ENCODE measurements at places on chromosomes 6 and 20.

DNA sequence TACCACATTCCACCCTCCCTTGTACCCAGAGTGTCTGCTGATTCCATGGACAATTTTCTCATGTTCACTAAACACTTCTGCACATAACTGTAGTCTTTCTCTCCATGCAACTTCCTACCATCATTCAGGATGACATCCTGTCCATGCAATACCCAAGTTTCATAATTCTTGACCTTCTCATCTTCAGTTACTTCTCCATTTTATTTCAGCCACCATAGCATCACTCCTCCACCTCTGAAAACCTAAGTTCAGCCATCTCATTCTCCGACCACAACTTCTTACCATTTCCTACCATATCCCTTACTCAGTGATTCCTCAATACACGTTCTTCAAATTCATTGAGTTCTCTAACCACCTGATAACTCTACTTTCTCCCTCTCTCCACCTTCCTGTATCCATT lies 216.5 kb upstream of the TENT5A start:
- no peak for ATAC-seq

DNA sequence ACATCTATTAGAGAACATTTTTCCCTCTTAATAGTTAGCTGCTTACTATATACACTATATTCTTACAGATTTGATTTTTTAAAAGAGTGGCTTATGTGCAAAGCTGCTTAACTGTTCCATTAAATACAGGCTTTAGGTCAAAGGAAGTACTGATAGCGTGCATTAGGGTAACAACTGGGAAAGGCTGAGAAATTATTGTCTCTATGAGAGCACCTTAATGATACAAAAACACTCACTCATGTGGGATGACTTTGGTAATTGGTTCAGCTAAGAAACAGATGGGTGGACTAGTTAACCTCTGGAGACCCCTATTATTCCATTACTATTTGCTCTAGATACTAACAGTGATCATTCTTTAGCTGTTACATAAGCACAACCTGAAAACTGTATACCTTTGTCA lies 4.0 kb downstream of the DCDC2 start:
- no peak for ATAC-seq

DNA sequence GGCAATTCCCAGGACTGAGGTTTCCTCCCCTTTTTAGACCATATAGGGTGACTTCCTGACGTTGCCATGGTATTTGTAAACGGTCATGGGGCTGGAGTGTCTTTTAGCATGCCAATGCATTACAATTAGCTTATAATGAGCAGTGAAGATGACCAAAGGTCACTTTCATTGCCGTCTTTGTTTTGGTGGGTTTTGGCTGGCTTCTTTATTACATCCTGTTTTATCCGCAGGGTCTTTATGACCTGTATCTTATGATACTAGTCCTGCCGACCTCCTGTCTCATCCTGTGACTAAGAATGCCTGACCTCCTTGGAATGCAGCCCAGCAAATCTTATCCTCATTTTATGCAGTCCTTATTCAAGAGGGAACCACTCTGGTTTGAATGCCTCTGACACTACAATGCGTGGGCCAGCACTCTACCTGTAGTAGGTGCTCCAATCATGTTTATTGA lies 190.1 kb downstream of the KCNQ5 start:
- peak; percentile 46 for ATAC-seq

GRCh38 chr6:118918329-118918725 lies 16.6 kb downstream of the MCM9 start:
- ATAC-seq: no peak

GRCh38 chr20:53487461-53488200 lies 106.0 kb downstream of the ZNF217 start:
- ATAC-seq: no peak

DNA sequence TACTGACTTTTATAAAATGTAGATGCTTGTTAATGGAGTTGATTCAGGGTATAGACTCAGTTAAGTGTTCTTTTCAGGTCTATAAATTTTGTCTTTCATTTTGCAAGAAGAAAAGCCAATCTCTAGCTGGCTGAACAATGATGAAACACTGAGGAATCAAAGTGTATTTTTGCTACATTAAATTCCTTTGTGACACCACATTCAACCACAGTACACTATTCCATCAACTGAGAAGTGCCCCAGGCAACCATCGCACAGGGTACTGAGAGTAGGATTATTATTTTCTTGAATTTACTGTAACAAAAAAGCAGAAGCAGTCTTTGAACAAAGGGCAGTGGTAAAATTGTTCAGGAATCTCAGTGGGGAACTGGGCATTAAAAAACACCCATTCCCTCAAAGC lies 83.6 kb downstream of the PREP start:
- no peak for ATAC-seq

DNA sequence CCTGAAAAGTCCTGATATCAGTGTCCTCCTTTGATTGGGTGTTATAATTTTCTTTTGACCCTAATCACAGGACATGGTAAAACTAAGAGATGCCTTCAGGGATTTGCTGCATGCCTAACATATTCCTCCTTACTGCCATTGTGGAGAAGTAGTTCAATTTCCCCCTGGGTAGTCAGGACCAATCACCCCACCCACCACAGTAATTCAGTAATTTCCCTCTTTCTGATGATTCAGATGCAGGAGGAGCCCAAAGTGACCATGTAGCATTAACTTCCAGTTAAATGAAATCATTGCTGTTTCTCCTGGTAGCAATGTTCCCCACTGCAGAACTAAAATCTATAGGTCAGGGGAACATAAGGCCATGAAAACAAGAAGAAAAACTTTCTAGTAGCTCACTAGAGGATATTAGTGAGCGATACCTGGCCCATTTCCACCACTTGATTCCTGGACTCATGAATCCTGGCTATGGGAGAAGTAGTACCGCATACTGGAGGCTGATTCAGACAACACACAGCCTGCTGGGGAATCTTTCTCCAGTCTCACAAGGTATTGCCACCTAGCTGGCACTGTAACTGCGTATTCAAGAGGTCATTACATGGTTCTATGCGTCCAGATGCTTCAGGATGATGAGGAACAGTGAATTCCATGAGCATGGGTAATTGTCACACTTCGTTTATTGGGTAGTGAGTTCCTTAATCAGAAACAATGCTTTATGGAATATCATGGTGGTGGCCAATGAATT lies 561.2 kb downstream of the HAO1 start:
- peak; percentile 89 for ATAC-seq

GRCh38 chr6:107665382-107665781 lies 158.7 kb downstream of the SCML4 start:
- no peak for ATAC-seq

DNA sequence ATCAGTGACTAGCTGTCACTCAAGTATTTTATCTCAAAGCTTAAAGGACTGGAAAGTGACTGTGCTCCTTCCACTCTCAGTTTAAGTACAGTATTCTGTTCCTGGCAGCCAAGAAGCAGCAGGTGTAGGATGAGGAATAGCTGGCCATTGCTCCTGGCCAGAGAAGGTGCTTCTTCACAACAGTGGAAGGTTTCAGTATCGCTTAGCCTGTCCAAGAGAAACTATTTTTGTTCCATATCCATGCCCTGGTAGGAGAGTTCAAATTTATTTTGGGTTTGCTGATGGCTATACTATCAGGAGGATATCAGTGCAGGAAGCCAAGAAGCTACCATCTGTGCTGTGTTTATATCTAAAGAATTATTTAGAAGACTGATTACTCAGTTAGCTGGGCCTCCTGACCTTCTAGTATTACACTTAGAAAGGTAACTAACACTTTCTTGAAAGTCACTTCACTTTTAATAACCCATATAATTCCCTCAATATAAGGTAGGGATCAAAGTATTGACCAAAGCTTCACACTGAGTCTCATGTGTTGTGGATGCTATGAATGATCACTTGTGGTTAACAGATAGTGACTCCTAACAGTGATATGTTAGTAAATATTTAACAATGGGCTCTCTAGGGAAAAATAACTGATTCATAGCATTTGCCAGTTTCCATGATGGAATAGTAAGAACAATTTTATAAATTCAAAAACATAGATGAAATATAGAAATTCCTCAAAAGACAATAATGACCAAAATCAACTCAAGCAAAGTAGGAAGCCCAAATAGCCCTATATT lies 99.9 kb downstream of the AIG1 start:
- ATAC-seq: no peak

GRCh38 chr20:17504898-17505635 lies 26.1 kb downstream of the BFSP1 start:
- peak; percentile 94 for ATAC-seq

DNA sequence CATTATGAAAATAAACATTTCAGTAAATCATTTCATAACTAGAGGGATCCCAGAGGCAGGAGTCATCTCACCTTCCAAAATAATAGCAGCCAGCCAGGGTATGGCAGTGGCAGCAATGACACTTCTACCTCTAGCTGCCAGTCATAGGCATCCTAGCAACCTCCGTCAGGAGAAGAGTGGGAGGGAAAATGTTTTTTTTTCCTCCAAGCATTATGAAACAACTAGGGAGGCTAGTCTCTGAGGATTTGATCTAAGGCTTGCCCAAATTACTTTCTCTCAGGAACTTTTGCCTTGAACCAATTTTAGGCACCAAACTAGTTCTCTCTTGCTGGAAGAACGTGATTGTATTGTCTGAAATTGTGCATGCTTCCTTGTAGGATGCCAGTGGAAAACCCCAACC lies 208.7 kb upstream of the PREP start:
- ATAC-seq: no peak

- peak; percentile 96 for ATAC-seq
Measured at GRCh38 chr6:157669747-157670216, 153.3 kb upstream of the SNX9 start.

GRCh38 chr20:35284992-35285805 lies 627 bp upstream of the EIF6 start:
- no peak for ATAC-seq

GRCh38 chr6:131173680-131174079 lies 38.4 kb downstream of the AKAP7 start:
- ATAC-seq: no peak

DNA sequence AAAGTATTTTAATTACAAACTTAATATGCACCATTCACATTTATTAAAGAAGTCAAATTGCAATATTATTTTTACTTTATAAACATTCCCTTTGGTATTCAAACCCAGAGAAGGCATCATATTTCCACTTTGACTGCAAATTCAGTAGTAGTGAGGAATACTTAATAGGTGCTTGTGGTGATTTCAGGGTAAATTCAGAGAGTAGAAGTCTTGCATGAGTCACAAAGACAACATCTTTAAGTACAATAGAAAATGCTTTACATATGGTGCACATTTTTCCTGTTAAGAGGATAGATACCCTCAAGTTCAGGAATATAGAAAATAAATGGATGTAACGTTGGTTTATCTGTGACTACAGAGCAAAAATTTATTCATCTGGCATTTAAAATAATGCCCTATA lies 390.2 kb downstream of the TENT5A start:
- no peak for ATAC-seq

DNA sequence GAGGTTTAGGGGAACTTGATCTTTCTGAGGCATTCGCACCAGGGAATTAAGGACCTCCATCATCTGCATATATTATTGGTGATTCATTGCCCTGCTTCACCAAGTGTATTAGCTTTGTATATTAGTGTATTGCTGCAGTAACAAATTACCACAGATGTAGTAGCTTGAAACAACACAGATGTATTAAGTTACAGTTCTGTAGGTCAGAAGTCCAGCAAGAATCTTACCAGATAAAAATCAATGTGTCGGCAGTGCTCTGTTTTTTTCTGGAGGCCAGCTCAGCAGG lies 65.8 kb downstream of the HMGN3 start:
- no peak for ATAC-seq

Data from motor neuron (in vitro differentiated cells).